HT1080 (cell line): ENCODE measurements at places on chromosomes 6 and 20.

GRCh38 chr6:88870717-88871330 lies 92.6 kb downstream of the RNGTT start:
- peak; percentile 26 for DNase-seq

DNA sequence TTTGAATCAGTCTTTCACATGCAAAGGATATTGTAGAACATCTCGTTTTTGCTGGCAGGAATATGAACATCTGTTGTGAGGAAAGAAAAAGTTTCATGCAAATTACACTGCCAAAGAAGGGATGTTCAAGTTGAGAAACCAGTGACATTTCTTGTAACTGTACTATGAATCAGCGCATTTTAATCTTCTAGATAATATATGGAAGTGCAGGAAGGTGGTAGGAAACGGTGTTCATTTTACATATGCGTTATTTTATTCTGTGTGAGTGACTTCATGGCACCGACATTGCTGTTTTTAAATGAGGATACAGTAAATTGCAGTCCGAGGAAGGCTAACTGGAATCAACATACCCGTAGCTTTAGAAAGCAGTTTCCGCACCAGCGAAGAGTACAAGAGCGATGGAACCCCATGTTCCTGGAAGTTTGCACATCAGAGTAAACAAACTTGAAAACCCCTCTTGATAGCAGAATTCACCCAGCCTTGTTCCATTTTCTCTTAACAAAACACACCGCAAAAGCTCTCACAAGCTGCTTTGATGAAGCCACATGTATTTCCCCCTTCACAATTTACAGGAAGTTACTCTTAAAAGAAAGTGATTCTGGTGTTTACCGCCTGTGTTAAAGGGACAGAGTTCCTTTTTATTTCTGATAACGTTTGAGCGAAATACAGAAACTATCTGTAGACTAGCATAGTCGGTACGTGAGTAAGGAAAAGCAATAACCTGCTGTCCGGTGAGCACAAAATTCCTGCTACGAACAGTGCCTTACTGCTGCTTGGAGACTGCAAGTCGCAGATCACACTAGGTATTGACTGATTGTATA lies 11.5 kb downstream of the PRDM1 start:
- DNase-seq, result no peak

- DNase-seq, result no peak
These were observed 24.6 kb downstream of the PPP1R14C start for GRCh38 chr6:150167479-150167873.

DNA sequence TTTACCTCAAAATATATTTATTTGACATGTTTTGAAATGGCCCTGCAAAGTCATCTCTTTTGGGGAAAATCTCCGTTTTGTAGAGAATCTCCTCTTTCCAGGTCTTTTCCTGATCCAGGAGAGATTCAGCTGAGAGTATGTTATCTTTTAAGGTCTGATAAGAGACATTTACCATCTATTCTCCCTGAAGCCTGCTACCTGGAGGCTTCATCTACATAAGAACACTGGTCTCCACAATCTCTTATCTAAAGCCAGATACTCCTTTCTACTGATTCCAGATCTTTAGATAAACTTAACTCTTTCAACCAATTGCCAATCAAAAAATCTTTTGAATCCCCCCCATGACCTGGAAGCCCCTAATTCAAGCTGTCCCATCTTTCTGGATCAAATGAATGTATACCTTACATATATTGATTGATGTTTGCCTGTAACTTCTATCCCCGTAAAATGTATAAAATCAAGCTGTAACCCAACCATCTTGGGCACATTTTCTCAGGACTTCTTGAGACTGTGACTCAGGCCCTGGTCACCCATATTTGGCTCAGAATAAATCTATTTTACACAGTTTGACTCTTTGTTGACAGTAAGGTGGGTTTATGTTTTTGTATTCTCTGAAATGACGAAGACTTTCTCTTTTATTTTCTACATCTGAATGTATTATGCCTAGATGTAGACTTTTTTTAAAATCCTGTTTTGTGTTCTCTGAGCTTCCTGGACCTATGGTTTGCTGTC lies 95.5 kb downstream of the ECT2L start:
- DNase-seq, result peak; percentile 6

DNA sequence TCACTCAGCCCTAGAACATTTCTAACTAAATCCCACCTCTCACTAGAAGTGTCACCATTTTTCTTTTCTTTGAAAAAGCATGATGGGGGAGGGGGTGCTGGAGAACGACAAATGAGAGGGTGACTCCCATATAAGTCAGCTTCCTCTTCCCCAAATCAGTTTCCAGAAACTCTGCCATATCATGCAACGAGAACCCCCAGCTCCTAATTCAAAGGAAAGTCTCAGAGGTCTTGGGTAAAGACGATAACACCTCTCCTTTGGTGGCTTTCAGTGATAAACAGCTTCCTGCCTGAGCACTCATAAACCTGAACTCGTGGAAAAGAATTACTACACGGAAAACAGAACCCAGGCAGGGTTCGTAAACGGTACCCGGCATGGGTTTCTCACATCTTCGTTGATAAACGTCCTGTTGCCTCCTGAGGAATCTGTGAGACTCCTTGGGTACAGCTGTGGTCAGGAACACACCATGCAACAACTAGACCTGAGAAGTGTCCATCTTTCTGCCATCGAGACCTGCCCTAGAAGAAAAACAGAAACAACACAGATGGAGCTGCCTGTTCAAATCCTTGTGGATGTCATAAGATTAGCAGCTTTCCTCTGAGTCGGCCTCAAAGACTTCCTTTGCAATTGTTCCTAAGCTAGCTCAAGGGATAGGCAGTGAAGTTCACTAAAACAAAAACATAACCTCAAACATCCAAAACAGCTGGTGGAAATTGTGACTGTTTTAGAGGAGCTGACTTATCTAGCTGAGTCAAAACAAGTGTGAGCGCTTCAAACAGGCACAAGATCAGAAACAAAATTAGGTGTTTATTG lies 185.8 kb upstream of the PRDM1 start:
- peak; percentile 77 for DNase-seq

DNA sequence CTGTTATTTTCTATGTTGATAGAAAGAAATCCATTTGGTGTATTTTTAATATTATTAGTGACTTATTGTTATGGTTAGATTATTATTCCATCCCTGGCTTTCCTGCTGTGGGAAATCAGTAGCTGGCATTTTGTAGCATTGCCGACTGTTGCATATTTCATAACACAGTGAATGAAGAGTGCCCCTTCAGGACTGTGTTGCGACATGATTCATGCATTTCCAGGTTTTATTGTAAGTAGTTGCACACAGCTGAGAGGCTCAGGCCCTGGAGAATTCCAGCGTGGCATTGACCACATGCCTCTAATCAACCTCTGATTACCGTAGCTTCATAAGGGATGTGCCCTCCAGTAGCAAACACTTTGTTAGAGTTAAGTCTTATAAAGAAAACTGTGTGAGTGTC lies 263.9 kb downstream of the FARS2 start:
- peak; percentile 18 for DNase-seq

DNA sequence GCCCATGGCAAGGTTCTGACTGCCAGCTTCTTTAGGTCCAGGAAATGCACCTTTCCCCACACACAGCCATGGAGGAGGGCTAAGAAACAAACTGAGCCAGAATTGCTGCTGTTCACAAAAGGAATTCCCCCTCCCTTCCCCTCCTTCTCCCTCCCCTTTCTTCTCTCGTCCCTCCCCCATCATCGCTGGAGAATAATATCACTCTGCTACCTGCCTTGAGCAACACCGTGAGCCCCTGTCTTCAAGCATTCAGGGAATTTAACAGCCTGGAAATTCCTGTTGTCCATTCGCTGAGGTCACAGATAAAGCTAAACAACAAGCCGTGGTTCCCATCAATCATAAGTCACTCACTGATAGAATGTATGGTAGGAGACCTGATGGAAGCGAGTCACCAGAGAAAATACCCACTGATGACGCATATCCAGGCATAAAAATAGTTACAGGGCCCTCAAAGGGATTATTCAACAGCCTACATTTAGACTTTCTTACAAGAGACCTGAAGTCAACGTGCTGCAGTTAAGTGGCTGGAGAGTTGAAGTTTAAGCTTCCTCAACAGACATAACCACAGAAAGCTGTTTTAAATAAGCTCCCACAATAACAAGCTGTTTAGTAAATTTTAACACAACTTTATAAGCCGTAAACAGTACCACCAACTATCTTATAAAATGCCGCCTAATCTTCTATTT lies 59.7 kb downstream of the HIVEP2 start:
- peak; percentile 98 for DNase-seq

- no peak for DNase-seq
These were observed 748 bp downstream of the UBE2J1 start for GRCh38 chr6:89351671-89352277.

GRCh38 chr20:14407336-14407735 lies 69.9 kb upstream of the FLRT3 start:
- no peak for DNase-seq

DNA sequence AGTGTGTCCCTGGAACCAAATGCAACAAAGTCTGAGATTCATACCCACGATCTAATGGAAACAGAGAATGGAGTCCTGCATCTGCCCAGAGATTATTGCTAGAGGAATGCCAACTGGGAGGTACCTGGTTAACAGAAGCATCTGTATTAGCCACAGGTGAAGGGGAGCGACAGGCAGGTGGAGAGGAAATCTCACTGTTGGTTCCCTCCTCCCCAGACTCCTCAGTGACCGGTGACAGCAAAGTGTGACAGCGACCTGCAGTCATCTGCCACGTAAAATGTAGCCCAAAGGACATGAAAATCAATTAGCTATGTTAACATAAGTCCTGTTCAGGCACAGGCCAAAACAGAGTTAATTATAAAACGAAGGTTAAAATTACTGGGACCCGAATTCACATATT lies 336.6 kb downstream of the SYNE1 start:
- DNase-seq, result no peak

GRCh38 chr6:144033816-144034735 lies 26.0 kb upstream of the PLAGL1 start:
- peak; percentile 53 for DNase-seq

DNA sequence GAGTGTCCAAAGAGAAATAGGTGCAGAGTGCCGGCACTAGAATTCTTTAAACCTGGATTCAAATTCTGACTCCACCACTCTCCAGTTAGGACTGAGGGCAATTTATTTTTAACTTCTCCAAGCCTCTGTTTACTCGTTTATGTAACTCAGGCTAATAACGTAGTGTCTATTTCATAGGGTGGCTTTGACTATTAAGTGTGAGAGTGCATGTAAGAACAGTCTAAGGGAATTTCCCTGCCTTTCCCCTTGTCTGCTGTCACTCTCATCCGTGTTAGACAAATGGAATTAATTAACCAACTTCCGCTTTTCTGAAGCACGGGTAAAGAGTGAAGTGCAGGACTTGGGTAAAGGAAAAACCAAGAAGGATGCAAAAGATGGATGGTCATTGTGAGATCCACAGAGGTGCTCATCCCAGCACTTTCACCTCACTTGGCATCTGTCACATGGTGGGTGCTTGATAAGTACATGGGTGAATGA lies 4.1 kb upstream of the ZKSCAN8 start:
- no peak for DNase-seq

GRCh38 chr6:88174906-88175305 lies 8.8 kb upstream of the CNR1 start:
- DNase-seq, result no peak

DNA sequence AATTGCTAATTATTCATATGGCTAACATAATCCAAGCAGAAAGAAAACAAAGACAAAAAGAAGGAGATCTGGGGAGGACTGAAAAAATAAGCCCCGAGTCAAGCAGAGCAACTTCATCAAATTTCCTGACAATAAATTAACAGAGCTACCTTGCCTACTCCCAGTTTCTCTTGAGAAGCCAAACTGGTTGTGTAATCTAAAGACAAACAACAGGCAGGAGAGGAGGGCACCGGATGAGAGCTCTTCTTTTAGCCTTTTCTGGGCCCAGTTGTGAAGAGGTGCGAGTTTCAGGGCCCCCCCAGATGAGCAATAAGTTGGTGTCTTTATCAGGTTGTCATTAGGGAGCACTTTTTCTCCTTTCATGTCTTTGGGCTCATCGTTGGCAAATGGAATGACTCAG lies 197.1 kb upstream of the PCSK2 start:
- no peak for DNase-seq

GRCh38 chr20:47335251-47336128 lies 21.0 kb downstream of the ZMYND8 start:
- no peak for DNase-seq

DNA sequence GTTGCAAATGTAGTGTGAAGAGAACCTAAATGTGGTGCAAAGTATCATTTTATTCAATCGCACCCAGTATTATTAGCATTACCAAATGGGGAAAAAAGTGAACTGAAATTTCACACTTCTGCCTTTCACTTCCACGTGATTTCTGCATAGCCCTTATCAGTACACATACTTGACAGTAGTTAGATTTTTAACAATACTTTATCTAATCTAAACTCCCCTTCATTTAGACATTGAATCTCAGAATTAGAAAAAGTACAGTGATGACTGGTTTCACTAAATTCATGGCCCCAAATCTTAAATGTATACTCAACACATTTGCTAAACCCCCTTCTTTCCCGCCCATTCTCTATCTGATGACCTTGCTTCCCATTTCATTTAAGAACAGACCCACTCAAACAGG lies 14.3 kb downstream of the STX7 start:
- DNase-seq, result no peak

GRCh38 chr20:18719426-18719825 lies 94.2 kb upstream of the SCP2D1 start:
- DNase-seq, result peak; percentile 64

DNA sequence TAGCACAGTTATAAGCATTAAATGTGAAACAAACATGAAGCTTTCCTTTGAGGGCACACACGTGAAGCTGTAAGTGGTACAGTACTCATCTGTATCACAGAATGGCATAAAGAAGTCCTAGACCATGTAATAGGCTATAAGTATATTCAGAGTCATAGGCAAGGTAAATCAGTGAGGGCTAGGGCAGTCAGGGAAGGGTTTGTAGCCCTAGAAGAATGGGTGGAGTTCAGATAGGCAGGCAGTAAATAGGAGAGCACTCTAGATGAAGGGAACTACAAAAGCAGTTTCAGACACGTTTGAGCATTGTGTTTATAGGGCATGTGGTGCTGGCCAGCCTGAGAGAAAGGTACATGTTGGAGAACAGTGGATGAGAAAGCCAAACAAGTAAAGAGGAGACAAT lies 9.5 kb downstream of the YWHAB start:
- no peak for DNase-seq

DNA sequence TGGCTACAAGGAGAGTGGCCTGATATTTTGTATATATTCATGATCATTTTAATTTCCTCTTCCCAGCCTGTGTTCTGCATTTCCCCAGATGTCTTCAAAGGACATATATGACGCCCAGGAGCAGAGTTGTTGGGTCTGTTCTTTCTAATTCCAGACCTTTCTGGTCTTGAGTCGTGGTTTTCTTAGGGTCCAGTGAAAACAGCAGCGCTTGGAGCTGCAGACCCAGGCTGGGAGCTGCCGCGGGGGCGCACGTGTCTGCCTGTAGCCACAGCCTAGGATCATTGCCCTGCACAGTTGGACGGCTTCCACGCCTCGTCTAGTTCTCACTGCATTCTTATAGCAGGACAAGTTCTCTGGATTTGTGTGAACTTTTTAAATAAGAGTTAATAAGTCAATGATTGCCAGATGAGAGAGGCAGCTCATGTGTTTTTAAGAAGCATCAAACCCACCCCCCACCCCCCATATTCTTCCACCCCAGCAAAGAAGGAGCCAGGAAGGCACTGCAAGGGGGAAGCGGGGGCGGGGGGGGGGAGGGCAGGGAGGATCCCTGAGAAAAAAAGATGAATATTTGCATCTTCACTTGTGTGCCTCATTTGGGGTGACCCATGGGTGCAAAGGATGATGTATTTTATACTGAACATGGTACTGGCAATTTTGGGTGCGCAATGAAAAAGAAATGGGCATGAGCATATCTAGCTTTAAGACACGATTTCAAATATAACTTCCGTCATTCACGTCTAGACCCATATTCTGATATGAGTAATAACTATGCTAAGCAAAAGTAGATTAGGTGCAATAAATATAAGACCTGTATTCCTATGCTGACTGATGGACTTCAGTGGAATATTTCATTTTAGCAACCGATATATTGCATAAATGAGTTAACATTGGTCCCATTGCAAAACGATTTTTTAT lies 160.0 kb downstream of the TBXT start:
- DNase-seq, result no peak
